ENCODE measurements at places on chromosomes 4 and X.

DNA sequence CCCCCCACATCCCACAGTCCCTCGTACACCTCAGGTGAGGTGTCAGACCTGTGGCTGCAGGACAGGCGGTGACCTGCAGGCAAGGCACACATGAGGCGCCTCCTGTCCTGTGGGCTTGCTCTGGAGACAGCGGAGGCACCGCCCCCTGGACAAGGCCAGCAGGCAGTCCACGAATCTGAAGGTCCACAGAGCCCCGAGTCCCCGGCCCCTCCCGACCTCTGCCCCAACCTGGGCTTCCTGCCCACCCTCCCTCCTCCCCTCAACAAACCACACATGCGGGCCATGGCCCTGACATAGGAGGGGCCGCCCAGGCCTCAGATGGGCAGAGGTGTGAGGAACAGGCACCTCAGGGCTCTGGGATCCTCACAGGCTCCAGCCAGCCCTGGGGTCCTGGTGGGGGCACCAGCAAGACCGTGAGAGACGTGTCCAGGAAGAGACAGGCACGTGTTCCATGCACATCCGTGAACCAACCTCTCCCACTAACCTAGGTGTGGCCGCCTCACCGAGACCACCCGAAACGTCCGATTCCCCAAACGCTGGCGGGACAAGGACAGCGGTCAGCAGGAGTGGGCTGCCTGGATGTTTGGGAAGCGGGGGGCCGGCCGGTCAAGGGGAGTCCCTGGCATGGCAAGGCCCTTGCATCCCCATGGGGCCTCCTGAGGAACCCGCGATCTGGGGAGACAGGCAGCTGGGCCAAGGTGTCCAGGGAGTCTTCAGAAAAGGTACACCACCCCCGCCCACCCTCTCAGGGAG, 25.8 kb downstream of the CTBP1 start:
- DNase-seq: no peak

DNA sequence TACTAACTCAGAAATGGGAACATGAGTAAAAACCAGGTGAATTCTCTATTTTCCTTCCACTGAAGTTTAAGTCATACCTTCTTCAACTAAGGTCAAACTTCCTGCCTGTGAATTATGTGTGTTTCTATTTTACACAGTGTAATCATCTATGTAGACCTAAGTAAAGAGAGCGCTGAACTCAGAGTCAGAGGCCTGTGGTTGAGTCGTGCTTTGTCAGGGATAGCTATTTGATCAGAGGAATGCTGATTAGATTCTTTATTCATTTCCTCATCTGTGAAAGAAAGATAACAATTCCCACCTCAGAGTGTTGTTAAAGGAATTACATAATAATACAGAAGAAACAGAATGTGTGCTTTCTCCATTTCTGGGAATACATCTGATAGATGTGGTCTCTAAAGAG, 654.1 kb downstream of the STIM2 start:
- DNase-seq: no peak

GRCh38 chrX:109902665-109903064, 100.2 kb upstream of the TMEM164 start:
- no peak for DNase-seq

DNA sequence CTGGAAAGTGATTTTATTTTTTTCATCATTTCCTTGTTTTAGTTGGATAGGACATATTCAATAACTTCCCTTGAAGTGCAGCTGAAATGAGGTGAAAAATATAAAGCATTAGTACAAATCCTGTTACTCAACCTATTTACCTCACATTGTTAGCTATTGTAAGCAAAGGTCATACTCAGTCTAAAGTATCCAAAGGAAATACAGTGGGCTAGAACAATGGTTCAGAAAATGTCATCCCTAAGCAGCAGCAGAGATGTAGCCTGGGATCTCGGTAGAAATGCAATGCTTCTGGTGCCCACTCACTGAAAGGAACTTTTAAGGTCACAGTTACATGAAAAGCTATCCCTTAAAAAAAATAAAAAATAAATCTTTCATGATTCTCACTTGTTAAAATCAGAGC, 300.6 kb downstream of the PPP4R3C start:
- DNase-seq: no peak

GRCh38 chr4:5921101-5921980, 28.5 kb upstream of the CRMP1 start:
- no peak for DNase-seq

GRCh38 chrX:53163436-53163835, 61.6 kb downstream of the KDM5C start:
- no peak for DNase-seq

- DNase-seq: no peak
Observed at GRCh38 chr4:118682928-118683327, 2.3 kb upstream of the METTL14 start.

DNA sequence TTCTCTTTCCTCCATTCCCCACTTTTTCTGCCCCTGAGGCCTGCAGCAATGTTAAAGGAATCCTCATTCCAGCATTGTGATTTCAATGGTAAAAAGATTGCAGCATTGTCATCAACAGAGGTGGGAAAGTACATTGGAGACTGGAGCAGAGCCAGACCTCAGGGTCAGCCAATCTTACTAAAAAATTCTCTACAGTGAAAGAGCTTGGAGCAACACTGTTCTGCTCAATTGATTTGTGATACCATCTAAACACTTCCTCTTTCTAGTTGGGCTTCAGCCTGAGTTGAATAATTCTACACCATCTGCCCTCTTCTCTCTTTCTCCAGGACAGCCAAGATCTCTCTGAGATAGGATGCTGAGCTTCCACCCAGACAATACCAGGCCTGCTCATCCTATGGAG, 176.5 kb downstream of the AR start:
- no peak for DNase-seq

DNA sequence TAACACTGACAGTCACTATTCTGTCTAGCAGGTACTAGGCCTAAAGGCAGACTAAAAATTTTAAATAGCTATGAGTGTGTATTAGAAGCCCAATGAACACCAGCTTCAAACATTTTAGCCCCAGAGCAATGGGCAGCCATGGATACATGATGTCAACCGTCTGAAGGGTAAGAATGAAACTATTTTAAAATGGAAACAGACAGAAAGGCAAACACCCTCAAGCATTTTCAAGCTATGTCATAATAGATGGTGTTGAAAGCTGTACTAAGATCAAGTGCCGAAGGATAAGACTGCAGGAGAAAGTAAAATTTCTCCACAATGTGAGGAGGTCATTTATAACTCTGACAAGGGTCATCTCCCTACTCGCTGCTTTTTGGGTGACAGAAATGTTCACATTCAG, 225.0 kb downstream of the COL25A1 start:
- no peak for DNase-seq

- DNase-seq: no peak
Observed at GRCh38 chr4:38314663-38315062, 349.3 kb upstream of the KLF3 start.

DNA sequence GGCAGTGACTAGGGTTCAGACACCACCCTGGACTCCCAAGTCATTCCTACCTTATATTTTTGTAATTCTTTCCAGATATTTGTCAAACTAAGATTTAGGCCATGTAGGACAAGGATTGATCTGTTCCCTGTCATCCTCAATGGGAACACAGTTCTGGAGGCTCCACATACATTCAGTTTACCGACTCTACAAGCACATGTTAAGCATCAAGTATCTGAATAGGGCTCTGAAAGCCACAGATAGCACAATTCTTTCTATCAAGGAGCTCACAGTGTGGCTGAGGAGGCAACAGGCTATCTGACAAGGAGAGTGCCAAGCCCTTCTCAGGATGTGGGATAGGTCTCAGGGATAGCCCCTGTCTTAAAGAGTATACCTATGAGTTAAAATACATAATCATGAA, 37.0 kb upstream of the CXCL8 start:
- DNase-seq: no peak

GRCh38 chr4:25549413-25549812, 106.2 kb upstream of the SLC34A2 start:
- no peak for DNase-seq

DNA sequence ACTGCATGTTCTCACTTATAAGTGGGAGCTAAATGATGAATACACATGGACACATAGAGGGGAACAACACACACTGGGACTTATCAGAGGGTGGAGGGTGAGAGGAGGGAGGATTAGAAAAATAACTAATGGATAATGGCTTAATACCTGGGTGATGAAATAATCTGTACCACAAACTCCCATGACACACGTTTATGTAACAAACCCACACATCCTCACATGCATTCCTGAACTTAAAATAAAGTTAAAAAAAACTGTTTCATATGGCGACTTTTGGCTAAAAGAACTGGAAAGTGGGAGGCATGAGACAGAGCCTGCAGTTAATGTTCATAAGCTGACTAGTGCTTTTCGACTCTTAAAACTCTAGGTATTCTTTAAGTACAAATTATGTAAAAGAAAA, 98.9 kb upstream of the NPFFR2 start:
- DNase-seq: no peak

GRCh38 chr4:57424232-57424897, 314.2 kb upstream of the IGFBP7 start:
- no peak for DNase-seq

All from cerebellar cortex (tissue), 1 donor.